Fibroblast of upper back skin (primary cell): ENCODE measurements at places on chromosomes 16 and 17.

GRCh38 chr16:15586716-15587115, 56.2 kb downstream of the MARF1 start:
- no peak for DNase-seq

DNA sequence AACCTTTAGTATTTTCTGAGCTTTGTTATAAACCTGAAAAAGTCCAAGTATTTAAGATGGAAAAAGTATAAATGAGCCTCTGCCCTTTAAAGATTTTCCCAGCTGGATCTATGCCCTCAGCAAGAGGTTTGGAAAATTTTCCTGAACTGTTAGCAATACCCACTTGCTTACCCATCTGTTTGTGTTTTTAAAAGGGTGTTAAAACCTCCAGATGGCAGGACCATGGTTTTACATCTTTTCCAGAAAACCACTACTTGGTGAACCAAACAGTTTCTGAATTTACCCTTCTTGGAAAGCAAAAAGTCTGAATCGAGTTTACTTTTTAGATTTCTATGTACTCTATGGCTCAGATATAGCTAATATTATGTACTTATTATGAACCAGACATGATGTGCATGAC, 719 bp downstream of the PMFBP1 start:
- no peak for DNase-seq

GRCh38 chr16:18932243-18932987, 6.2 kb upstream of the SMG1 start:
- peak; percentile 19 for DNase-seq

DNA sequence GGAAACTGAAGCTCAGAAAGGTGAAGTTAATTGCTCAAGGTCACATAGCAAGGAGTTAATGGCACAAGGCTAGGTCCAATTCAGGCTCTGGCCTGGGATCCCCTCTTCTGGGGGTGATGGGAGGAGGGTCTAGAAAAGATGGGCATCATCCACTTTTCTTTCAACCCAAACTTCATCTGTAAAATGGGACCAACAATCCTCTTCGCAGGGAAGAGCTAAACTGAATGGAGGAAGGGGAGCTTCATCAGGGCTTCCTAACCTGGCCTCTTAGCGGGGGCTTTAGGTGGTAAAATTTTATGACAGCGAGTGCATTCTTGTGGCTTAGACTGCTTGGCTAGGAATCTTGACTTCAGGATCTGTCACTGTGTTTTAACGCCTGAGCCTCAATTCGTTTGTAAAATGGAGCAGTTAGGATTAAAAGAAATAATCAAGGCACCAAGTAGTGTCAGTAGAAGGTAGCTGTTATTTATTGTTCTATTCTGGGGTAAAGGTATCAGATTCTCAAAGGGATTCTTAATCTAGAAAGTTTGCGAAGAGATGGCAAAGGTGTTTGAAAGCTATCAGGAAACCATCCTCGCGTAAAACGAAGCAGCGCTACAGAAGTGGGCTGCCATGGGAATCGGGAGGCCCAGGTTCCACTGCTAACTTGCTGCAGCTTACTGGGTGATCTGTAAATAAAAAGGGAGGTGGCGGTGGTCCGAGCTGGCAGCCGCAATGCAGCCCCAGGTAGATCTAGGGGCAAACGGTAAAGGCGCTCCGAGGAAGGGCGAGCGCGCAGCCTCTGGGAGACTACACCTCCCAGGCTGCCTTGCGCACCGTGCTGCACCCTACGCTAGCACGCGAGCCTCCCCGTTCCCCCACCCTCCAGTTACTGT, 1.5 kb upstream of the SRCAP start:
- DNase-seq, result peak; percentile 3

DNA sequence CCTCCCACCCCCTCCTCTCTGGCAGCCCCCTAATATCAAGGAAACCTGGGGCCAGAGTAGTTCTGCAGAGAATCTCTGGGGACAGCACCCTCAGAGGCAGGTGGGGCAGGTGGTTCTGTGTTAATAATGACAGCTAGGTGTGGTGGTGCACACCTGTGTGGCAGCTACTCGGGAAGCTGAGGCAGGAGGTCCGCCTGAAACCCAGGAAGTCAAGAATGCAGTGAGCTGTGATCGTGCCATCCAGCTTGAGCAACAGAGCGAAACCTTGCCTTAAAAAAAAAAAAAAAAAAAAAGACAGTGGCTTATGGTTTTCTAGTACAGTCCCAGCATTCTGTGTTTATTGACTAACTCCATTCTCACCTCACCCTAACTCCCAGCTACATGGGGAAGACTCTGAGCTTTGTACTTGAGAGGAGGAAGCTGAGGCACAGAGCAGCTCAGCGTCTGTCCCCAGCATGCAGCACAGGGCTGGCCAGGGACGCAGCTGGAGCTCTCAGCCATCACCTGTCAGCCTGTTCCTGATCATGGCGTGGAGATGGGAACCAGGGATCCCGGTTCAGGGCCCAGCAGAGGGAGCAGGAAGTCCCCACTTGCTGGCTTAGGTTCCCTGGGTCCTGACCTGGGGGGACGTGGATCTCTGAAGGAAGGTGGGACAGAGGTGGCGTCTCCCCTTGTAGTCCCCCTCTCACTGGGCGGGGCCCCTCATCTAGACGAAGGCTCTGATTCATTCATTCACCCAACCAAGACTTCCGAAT, 6.1 kb downstream of the DBNDD1 start:
- DNase-seq, result no peak

DNA sequence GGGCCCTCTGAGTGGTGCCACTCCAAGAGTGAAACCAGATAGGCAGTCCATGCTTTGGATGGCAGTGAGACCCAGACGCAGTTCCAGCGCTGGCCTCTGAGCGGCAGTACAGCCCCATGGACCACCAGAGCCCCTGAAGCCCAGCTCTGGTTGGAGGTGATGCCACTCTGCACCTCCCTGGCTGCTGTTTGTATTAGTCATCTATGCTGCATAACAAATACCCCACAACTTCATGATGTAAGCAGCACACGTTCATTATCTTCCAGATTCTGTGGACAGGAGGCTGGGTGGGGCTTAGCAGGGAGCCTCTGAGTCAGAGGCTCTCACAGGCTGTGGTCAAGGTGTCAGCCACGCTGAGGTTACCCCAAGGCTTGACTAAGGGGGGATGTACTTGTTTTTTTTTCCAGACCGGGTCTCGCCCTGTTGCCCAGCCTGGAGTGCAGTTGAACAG, 5.1 kb upstream of the NME4 start:
- DNase-seq, result peak; percentile 63

DNA sequence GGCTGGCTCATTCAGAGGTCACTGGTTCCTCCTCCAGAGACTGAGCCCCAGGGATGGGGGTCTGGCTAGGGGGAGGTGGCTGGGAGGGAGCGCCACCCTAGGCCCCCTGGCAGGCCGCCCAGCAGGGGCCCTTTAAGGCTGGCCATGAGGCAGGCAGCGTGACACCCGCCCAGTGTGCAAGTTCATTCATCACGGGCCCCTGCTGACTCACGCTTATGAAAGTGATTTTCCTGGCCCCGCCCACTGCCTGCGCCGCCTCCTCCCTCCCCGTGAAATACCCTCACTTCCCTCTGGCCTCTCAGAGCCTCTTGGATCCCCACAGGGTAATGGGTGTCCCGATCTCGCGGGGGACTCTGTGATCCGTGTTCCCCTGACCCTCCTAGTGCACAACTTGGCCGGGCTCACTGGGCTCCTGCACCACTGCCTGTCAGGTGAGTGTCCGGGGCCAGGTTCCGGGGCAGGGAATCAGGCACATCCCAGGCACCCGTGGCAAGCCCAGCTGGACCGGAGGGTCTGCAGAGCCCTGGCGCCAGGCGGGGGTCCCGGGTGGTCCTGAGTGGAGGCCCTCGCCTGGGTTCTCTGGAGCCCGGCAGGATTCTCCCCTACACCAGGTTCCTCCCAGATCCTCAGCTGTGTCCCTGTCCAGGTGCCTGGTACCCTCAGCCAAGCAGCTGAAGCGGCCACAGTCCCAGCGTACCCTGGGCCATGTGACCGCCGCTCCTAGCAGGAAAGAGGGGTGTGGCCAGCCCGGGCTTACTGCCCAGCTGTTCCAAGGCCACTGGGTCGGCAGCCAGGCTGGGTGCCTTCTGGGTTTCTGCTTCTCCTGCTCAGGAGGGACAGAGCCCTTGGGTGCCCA, at the start of gene OSGIN1:
TSS of gene OSGIN1 (plus strand) at position 301 of the 856 bp plus-strand sequence. CDS start 4,432 bp downstream, outside the sequence.
- DNase-seq, result peak; percentile 92

GRCh38 chr17:329784-330420, 22.7 kb downstream of the RPH3AL start:
- no peak for DNase-seq

GRCh38 chr17:40073454-40074174, 10.8 kb downstream of the THRA start:
- no peak for DNase-seq

DNA sequence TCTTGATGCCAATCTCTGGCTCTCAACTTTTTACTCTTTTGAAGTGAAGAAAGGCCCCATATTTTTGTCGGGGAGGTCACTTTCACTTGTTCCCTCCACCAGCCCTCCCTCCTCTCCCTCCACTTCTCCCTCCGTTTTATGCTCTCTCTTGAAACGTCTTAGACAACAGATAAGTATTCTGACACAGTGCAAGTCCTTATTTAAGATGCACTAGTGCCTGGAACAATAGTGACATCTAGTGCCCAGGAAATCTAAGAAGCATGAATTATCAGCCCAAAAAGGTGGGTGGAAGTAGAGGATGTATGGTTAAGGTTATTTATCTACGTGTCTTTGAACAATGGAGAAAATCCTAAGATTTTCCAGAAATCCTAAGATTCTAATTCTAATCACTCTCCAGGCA, 17.9 kb downstream of the PSME3IP1 start:
- DNase-seq, result peak; percentile 74

DNA sequence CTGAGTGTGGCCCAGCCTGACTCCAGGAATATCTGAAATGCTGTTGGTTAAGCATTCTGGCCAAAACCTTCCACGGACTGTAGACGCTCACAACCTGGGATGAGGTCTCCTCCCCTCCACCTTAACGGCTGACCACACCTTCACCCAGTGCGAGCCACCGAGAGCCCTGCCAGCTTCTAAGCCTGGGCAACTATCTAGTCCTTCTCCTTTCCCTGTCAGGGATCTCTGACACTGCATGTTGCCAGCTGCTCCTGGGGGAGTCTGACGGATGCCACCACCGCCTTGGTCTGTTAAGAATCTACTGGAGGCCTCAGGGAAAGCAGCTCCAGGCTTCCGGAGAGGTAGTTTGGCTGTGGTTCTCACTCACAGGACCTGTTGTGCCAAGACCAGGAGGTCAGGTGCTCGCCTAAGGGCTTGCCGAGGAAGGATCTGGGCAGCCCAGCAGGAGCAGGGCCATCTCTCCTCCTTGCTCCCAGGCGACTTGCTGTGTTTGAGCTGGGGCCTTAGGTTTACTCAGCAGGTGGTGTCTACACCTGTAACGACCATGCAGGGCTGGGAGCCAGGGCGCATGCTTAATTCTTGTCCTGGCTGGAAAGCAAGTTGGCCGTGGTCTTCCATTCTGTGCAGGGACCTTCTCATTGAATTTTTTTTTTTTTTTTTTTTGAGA, 111.8 kb downstream of the NTN1 start:
- DNase-seq, result no peak
